ENCODE measurements at places on chromosomes 5 and 9. TPM values are rescaled to one million over a fixed set of nuclear protein-coding genes. Genes with fewer than 3 reads are reported as not detected.

The TBCA gene
- polyA plus RNA-seq: 225 TPM

The PLPPR1 gene
- 16.3 TPM for polyA plus RNA-seq

The FOXD4L4 gene
- 0.09 TPM for polyA plus RNA-seq

The TICAM2 gene
- polyA plus RNA-seq: 6.2 TPM

The CATSPER3 gene
- 1.4 TPM for polyA plus RNA-seq

The PCDHB11 gene
- 3.6 TPM for polyA plus RNA-seq

All from left lung (tissue), 14 donors.